ENCODE measurements at places on chromosomes 5 and 9. TPM values are rescaled to one million over a fixed set of nuclear protein-coding genes. Genes with fewer than 3 reads are reported as not detected.

GRCh38 chr5:136000932-136001331 lies 27.9 kb upstream of the TGFBI start:
- no peak for DNase-seq

DNA sequence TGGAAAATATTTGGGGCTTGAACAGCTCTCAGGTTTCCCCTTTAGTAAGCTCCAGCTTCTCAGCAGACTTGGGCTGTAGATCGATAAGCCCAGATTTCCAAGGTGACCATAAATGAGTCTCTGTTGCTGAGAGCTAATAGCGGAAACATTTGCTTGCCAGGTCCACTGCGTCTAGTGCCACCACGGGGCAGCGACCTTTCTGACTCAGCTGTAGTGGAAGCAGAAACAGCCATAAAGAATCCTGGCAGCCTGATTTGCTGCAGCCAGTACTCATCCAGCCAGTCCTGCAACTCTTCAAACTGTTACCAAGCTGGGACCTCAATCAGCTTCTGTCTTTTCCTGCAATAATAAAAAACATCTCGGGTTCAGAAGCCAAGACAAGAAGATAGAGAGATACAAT lies 241.7 kb downstream of the DOCK8 start:
- DNase-seq, result no peak

DNA sequence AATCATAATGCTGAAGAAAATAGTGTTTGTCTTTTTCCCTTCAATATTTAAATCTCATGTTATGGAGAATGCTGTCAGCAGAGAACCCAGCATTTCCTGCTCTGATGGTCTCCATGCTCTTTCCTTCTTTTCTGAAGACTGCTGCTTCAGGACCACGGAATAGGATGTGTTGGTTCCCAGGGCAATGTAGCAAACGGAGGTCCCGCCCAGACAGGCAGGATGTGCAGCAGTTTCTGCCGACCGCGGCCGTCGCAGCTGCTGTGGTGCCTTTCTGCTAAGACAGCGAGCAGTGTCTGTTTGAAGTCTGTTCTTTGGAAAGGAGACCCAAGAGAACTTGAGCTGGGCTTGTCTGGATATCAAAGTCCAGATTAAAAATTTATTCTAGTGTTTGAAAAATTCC lies 654.3 kb downstream of the CCDC171 start:
- no peak for DNase-seq

- no peak for DNase-seq
Observed at GRCh38 chr5:139108063-139108824, 89.9 kb downstream of the SIL1 start.

DNA sequence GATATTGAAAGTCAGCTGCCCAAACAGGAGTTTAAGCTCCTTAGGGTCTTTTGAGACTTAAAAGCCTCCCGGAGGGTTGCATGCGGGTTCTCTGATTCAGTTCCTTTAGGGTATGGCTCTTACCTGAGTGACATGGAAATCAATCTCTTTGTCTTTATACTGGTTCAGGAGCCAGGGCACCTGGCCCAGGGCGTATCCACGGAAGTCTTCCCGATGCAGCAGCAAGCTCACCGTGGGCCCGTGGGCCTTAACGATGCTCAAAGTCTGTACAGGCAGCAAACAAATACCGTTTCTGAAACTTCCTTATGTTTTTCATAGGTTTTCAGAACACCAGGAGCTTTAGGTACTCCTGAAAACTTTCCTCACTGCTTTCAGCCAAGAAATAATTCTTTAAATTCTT lies 13.2 kb downstream of the MROH2B start:
- no peak for DNase-seq

- DNase-seq, result no peak
Observed at GRCh38 chr5:41896230-41896629, 7.9 kb upstream of the RIMOC1 start.

DNA sequence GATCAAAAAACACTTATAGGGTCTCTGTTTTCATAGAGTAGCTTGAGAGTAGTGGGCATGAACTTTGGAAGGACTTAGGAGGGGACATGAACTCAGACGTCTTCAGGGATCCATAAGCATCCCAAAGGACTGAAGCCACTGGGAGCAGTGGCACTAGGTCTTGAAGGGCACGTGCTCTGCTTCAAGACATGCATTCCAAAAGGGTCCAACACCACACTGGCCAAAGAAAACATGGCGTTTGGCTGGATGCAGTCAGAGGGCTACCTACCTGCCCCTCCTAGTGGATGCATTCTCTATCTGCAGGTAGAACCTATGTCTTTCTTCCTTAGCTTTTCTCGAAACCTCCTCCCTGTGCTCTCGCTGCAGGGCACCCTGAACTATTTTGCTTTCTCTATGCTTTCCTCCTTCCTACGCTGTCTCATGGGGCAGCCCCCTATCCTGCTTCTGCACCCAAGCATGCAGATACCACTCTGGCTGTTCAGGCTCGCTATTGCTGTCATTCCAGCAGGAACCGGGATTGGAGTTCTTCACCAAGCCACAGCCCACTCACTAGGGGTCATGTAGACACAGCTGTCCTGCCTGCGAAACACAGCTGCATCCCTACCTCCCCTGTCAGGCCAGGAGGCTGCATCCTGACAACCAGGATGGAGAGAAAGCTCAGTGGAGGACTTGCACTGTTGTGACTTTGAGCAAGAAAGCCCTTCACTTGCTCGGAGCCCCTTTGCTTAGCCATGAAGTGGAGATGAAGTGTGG lies 11.9 kb downstream of the FAM240B start:
- DNase-seq, result no peak

DNA sequence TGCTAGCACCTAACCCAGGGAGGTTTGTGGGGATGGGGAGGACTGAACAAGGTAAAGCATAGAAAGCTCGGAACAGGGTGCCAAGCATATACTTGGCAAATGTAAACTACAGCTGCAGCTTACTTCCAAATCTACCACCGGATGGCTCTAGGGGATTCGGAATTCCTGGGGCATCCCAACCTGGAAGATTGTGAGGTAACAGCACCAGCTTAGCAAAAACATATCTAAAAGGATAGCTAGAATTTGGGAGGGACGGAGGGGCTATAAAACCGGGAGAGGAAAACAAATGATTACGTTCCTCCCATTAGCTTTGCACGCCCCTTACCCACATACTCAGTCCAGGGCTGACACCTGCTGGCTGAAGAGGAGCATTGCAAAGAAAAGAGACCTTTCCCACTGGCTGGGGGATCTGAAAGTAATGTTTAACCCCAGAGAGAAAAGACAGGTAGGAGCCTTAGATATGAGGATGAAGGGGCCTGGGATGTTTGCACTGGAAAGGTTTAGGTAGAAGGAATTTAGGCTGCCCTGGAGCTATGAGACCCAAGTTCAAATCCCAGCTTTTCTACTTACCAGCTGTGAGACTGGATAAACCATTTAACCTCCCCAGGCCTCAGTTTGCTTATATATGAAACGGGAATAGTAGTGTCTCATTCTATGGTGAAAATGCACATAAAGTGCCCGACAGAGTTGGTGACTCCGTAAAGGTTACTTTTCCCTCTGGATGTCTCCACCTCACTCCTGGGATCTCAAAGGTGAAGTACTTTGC lies 73.6 kb downstream of the FAM114A2 start:
- peak; percentile 16 for DNase-seq

DNA sequence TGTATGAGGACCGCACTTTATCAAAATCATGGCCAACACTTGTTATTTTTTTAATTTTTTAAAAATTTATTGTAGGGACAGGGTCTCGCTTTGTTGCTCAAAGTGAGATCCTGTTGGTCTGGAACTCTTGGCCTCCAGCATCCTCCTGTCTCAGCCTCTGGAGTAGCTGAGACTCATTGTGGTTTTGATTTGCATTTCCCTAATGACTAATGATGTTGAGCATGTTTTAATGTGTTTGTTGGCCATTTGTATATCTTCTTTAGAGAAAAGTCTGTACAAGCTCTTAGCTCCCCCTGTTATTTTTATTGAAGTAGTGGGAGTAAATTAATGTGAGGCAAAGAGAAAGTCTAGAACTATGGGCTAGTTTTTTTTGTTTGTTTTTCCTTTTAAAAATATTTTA lies 1.6 kb upstream of the RPS6 start:
- no peak for DNase-seq

DNA sequence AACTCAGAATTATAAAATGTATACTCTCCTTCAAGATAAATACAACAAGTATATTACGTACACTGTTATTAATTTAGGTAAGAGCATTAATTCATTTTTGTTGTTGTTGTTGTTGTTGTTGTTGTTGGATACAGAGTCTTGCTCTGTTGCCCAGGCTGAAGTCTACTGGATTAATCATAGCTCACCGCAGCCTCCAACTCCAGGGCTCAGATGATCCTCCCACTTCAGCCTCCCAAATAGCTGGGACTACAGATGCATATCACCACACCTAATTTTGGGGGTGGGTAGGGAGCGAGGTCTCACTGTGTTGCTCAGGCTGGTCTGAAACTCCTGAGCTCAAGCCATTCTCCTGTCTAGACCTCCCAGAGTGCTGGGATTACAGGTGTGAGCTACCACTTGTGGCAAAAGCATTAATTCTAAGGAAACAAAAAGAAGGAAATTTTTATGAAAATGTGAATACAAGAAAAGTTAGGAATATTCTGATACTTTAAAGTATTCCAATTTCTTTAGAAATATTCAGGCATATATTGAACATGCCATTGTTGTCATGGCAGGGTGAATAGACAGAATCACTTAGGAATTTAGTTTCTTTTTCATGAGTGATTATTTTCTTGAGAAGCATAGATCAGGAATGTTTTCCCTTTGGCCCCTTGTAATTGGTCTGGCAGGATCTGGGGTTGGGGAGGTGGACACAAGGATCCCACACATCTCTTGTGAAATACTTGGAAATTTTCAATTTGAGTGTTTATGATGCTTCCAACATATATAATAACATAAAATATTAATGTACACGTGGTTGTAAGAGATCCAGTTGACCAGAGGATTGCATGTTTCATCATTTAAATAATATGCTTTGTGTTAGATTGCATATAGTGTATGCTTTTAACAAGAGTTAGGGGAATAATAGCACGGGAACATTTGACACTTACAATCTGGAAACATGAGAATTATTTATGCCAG lies 263.6 kb downstream of the FANCC start:
- no peak for DNase-seq

- no peak for DNase-seq
Observed at GRCh38 chr9:124500796-124501611, 6.2 kb downstream of the NR5A1 start.

DNA sequence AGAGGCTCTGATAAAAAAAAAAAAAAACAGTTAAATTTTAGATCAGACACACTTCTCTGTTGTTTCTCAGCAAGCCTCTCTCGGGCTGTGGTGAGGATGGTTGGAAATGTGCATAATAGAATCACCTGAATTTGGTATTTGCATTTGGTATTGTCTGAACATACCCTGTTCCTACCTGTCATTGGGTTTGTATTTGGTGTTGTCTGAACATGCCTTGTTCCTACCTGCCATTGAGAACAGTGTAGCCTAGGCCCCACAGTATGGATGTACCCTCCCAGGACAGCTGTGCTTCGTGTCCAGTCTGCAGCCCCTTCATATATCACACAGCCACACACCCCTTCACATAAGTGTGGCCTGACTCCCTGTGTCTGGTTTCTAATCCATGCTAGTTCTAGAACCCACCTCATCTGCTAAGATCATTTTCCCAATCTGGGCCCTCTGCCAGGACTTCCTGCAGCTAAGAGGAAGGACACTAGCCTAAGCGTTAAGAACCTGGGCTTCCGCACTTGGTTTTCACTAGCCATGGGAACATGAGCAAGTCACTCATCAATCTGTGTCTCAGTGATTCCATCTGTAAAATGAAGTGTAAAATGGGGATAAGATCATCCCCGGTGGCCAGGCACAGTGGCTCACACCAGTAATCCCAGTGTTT lies 49.2 kb downstream of the ITGA2 start:
- DNase-seq, result no peak

GRCh38 chr5:71528206-71528605 lies 58.9 kb upstream of the MCCC2 start:
- no peak for DNase-seq

SHISAL2B gene
- total RNA-seq, result not detected

CCDC183 gene
- total RNA-seq, result 25.2 TPM

CENPP gene
- 2.9 TPM for total RNA-seq

ACTBL2 gene
- total RNA-seq, result not detected

RXRA gene
- 70.5 TPM for total RNA-seq

SLC36A3 gene
- not detected for total RNA-seq
